ENCODE measurements at places on chromosomes 6 and 20. TPM values are rescaled to one million over a fixed set of nuclear protein-coding genes. Genes with fewer than 3 reads are reported as not detected.

Gene EDN3
- 2.9 TPM for total RNA-seq

Gene MEI4
- not detected for total RNA-seq

Gene APOM
- 0.98 TPM for total RNA-seq

Gene CD109
- total RNA-seq: 181 TPM

Gene USP49
- total RNA-seq: 2.9 TPM

Gene EDN1
- 91.0 TPM for total RNA-seq

Data from placental epithelial cell (primary cell).